Heart left ventricle (tissue), 16 donors: ENCODE measurements at places on chromosomes 7 and 10. TPM values are rescaled to one million over a fixed set of nuclear protein-coding genes. Genes with fewer than 3 reads are reported as not detected.

GRCh38 chr10:129728246-129728820 is 235.7 kb downstream of the EBF3 start:
- H3K27ac ChIP-seq: no peak overlapping the region
- H3K27me3 ChIP-seq: no peaks in the 10 kb centered on the region
- H3K4me3 ChIP-seq: no peak overlapping the region
- no peaks in the 10 kb centered on the region for H3K36me3 ChIP-seq

GRCh38 chr7:107638594-107638993 is 22.0 kb upstream of the SLC26A4 start:
- no peak overlapping the region for H3K27ac ChIP-seq
- H3K4me1 ChIP-seq: no peaks in the 10 kb centered on the region
- no peak for DNase-seq
- H3K27me3 ChIP-seq: no peaks in the 10 kb centered on the region

The MMRN2 gene
- 22.7 TPM for total RNA-seq

The GIMAP8 gene
- total RNA-seq: 17.8 TPM

- no peaks in the 10 kb centered on the region for H3K36me3 ChIP-seq
- peaks cover 3% of the 10 kb centered on the region for H3K27me3 ChIP-seq
- no peak for DNase-seq
- H3K27ac ChIP-seq: no peak overlapping the region
- H3K4me3 ChIP-seq: no peak overlapping the region
- H3K4me1 ChIP-seq: no peaks in the 10 kb centered on the region
Measured at GRCh38 chr10:1380088-1380671, 324.0 kb downstream of the WDR37 start.

The SLC26A4 gene
- 1.1 TPM for total RNA-seq
